ENCODE measurements at places on chromosomes 3 and 15. TPM values are rescaled to one million over a fixed set of nuclear protein-coding genes. Genes with fewer than 3 reads are reported as not detected.

- DNase-seq = no peak
These were observed 62.8 kb upstream of the LEKR1 start for GRCh38 chr3:156763386-156763785.

- DNase-seq = no peak
These were observed 274.7 kb downstream of the ERC2 start for GRCh38 chr3:56193519-56193918.

The ZNF662 gene
- polyA plus RNA-seq = 48.0 TPM

DNA sequence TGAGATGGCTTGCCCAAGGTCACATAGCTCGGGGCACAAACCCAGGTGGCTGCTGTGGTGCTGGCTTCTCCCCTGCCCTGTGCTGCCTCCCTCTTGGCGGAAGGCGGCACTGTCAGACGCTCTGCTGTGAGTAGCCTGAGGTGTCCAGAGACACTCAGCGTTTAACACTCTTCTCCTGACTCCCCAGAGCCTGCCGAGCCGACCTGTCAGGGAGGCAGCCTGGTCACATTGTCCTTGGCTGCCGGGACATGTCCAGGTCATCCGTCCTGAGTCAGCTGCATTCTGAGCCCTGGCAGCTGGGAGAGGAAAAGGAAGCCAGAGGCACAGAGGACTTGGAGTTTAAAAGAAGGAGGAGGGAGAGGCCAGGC, 4.7 kb downstream of the LMAN1L start:
- no peak for DNase-seq

The SEMA3G gene
- 5.9 TPM for polyA plus RNA-seq

GRCh38 chr15:72365844-72366243, 10.0 kb downstream of the HEXA start:
- peak; percentile 37 for DNase-seq

DNA sequence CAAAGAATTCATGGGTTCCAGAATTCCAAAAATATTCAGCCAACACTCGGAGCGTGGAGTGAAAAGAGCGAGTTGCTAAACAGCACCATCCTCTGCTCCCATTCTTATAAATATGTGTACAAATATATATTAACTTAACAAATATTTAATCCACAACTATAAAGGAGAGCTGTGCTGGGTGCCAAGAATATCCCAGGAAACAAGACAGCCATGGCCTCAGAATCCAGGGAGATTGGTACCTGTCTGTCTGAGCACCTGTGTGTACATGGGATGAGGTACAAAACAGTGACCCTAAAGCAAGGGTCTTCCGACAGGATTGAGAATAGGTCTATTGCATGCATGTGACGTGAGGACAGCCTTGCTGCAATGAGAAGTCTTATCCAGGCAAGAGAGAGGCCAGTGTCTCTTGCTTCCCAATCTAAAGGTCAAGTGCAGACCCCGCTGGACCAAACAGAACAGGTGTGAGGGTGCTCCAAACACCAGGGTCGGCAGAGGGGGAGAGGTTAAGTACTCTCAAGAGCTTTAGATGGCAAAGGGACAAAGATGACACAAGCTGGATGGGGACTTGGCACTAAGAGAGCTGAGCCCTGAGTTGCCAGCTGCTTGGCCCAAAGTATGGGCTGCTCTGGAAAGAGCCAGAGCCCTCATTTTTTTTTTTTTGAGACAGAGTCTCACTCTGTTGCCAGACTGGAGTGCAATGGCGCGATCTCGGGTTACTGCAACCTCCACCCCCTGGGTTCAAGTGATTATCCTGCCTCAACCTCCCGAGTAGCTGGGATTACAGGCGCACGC, 36.2 kb downstream of the HOMER2 start:
- no peak for DNase-seq

DNA sequence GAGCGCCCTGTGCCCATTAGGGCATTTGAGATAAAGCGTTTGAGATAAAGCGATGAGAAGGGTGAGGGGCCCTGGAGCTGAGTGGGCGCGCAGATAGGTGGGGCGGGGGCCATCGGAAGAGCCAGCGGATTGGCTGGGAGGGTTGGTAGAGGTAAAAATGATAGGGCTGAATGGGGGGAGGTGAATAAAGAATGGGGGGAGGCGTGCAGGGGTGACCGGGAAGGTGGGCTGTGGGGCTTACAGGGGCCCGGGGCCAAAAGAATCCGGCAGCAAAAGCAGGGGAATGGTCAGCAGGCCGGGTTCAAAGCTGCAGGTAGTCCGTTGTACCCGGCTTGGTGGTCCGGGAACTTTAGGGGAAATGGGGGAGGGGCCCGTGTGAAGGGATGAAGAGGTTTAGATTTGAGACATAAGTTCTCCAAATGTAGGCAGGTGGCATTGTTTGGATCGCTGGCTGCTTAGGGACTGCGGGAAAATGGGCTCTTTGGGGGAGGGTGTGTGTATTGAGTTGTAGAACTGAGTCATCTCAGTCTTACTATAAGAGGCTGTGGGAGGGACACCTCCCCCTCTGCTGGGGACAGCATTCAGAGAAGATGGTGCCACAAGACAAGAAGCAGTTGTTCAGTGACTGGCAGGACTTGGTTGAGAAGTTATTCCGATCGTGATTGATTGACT, 610 bp downstream of the ARID3B start:
- DNase-seq = peak; percentile 37

DNA sequence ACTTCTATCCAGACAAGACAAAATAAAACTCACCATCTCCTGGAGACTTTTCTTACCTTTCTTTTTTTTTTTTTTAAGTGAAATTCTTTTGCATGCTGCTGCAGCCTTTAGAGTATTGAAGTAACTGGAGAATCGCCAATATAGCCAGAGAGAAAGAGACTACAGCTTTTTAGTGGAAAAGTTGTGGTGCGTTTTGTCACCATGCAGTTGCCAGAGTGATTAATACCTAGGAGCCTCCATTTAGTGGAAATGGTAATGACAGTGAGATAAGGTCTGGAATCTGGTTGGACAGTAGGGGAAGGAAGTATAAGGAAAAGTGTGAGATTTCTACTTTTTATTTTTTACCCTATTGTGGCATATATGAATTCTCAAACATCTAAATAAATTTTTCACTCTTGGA, 18.1 kb upstream of the PARP14 start:
- no peak for DNase-seq

- no peak for DNase-seq
These were observed 1244.5 kb downstream of the OTOL1 start for GRCh38 chr3:162740941-162741596.

The CFAP100 gene
- polyA plus RNA-seq = 1.0 TPM

The CD200R1 gene
- 1.3 TPM for polyA plus RNA-seq

GRCh38 chr3:158683230-158683962, 10.9 kb upstream of the LXN start:
- DNase-seq = no peak

- no peak for DNase-seq
These were observed 77.2 kb downstream of the IL1RAP start for GRCh38 chr3:190591080-190591479.

The CLRN1 gene
- 0.15 TPM for polyA plus RNA-seq

The SH2D7 gene
- polyA plus RNA-seq = 0.50 TPM

GRCh38 chr3:80050826-80051601, 283.2 kb upstream of the ROBO1 start:
- no peak for DNase-seq

DNA sequence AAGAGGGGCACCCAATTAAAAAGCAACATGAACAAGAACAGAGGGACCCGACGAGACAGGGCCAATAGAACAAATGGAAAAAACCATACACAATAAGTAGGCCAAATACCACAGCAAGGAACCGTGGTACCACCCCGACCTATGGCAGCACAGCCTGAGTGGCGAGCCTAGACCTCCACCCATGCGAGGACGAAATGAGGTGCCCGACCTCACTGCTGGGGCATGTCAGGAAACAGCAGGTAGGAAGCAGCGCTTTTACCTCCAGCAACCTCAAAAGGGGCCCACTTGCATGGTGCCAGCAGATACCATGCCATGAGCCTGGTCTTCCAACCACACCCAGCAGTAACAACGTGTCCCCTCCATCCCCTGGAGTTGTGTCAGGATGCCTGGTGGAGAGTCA, 77.9 kb downstream of the PCSK6 start:
- DNase-seq = no peak
